Thoracic aorta (tissue), 2 donors: ENCODE measurements at places on chromosomes 1 and 21.

GRCh38 chr1:42302034-42302433 lies 33.0 kb downstream of the FOXJ3 start:
- DNase-seq = no peak

DNA sequence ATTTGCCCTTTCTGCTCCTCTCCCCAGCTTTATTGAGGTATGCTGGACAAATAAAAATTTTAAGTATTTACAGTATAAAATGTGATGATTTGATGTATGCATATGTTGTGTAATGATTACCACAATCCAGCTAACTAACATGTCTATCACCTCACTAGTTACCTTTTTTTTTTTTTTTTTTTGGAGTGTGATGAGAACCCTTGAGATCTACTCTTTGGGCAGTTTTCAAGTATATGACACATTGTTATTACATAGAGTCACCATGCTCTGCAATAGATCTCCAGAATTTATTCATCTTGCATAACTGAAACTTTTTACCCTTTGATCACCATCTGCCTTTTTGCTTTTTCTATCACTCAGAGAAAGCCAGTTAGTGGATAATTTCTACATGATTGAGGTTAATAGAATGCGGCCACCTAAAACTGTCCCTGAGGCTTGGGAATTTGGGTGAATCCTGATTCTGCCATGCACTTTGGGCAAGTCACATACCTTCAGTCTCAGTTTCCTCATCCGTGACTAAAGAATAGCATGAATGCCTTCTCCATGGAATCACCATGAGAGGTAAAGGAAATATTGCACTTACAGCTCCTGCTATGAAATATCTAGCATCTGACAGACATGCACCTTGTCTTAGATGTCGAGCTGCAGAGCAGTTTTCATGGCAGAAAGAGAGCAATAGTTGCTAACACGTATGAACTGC lies 295.2 kb downstream of the DISC1 start:
- no peak for DNase-seq

DNA sequence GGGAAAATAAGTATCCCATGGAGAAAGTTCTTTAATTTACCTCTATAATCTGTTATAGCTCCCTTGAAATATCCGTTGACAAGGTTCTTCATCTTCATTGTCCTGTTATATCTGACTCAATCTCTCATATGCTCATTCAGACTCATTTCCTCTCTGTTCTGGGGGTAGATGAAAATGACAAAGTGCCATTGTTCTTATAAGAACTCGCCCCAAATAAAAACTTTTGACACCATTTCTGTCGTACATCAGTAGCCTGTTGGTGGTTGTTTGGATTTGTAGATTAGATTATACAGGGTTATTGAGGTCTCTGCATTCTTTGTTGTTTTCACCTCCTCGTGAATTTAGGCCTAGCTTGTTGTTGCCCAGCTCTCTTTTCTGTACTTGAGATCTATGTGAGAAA lies 55.2 kb upstream of the IPO9 start:
- DNase-seq = no peak

DNA sequence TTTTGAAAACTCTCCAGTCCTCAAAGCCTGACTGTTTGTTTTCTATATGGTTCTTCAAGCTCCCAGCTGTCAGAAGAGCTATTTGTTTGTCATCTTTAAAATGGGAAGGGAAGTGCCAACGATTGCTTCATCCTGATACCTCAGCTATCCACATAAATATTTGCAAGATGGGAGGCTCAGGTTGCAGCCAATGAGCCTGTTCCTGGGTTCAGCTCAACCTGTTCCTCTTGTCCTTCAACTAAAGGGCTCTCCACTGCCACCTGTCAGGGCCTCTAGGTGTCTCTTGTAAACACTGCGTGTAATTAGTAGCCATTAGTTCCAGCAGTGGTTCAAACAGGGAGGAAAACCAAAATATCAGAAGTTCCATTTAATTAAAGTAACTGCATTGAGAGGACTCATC lies 445.1 kb downstream of the AJAP1 start:
- DNase-seq = no peak

DNA sequence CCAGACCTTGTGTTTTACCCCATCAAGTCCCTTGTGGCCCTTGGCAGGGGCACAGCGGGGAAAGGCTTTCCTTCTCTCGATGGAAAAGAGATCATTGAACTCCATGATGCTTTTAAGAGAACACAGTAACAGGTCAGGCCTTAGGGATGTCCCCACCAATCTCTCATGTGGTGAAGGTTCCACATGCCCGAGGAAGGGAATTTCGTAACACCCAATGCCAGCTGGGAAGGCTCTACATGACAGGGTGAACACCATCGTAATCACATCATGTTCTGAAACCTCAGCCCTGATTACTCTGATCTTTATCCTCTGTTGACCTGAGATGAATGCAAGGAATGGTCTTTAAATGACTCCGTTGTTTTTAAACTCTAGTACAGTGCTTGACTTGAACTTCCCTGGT lies 105.5 kb upstream of the SPAG17 start:
- no peak for DNase-seq

DNA sequence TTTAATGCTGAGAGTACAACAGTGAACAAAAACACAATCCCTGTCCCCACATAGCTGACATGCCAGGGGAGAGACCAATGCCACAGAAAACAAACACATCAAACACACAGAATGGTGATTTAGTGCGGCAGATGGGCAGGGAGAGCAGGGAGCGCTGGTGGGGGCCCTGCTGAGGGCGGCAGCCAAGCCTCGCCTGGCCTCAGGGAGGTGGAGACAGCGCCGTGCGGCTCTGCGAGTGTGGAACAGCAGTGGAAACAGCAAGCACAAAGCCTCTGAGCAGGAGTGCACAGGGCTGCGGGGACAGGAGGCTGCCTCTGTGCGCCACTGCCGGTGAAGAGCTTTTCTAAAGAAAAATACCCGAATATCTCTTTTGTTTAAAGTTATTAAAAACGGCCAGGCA lies 17.0 kb downstream of the MCM3AP start:
- DNase-seq = no peak

GRCh38 chr1:115089420-115090185 lies at the start of gene TSPAN2:
TSS of gene TSPAN2 (minus strand) at chr1:115089503. CDS start at chr1:115089432, 71 bp downstream.
- DNase-seq = peak; percentile 62

DNA sequence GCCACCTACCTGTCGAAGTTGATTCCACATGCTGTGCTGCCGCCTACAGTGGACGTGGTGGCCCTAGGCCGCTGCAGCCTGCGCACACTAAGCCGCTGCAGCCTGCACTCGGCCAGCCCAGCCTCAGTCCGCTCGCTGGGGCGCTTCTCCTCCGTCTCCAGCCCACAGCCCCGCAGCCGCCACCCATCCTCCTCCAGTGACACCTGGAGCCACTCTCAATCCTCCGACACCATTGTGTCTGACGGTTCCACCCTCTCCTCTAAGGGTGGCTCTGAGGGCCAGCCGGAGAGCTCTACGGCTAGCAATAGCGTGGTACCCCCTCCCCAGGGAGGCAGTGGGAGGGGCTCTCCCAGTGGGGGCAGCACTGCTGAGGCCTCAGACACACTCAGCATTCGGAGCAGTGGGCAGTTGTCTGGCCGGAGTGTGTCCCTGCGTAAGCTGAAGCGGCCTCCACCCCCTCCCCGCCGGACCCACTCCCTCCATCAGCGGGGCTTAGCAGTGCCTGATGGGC lies 46.9 kb downstream of the YARS1 start:
- no peak for DNase-seq

GRCh38 chr1:64110924-64111777 lies 92.3 kb upstream of the UBE2U start:
- DNase-seq = no peak
